Hepatocyte (in vitro differentiated cells): ENCODE measurements at places on chromosomes 12 and 14. TPM values are rescaled to one million over a fixed set of nuclear protein-coding genes. Genes with fewer than 3 reads are reported as not detected.

The R3HDM2 gene
- 22.8 and 28.7 TPM in 2 replicates for total RNA-seq

DNA sequence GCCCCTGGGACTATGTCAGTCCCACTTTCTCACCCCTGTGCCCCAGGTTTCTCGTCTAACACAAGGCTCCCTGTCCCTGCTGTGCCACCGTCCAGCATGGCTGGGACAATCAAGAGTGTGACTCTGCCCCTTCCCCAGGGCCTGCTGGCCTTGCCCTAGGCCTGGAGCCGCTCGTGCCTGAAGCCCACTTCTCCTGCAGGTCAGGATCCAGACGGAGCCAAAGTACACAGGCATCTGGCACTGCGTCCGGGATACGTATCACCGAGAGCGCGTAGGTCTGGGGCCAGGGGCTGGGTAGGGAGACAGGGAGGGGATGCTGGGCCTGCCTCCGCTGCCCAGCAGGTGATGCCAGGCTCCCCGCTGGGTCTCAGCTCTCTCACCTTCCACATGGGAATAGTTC, 2.8 kb downstream of the SLC25A47 start:
- DNase-seq, result no peak

- no peak for DNase-seq
Measured at GRCh38 chr12:108419949-108420348, 80.8 kb upstream of the CMKLR1 start.

- DNase-seq, result no peak
Measured at GRCh38 chr12:54053003-54053750, 458 bp upstream of the HOXC4 start.

- no peak for DNase-seq
Measured at GRCh38 chr12:1553987-1554982, 40.1 kb downstream of the FBXL14 start.
